ENCODE measurements at places on chromosomes 16 and 17.

DNA sequence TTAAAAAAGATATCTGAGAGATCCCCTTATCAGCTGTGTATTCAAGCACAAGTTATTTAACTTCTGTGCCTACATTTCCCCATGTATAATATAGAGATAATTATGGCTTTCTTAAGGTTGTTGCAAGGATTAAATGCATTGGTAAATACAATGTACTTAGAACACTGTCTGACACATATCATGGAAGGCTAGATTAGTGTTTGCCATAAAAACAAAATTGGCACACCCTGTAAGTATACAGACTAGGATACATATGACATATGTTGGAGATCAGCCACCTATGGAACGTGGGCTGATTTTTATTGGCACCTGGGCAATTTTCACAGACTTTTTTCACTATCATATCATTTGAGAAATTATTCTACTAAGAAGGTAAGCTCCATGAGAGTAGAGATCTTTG is 2.2 kb downstream of the PMFBP1 start:
- DNase-seq: no peak

GRCh38 chr17:47703671-47704070 is 9.7 kb downstream of the TBKBP1 start:
- DNase-seq: no peak

DNA sequence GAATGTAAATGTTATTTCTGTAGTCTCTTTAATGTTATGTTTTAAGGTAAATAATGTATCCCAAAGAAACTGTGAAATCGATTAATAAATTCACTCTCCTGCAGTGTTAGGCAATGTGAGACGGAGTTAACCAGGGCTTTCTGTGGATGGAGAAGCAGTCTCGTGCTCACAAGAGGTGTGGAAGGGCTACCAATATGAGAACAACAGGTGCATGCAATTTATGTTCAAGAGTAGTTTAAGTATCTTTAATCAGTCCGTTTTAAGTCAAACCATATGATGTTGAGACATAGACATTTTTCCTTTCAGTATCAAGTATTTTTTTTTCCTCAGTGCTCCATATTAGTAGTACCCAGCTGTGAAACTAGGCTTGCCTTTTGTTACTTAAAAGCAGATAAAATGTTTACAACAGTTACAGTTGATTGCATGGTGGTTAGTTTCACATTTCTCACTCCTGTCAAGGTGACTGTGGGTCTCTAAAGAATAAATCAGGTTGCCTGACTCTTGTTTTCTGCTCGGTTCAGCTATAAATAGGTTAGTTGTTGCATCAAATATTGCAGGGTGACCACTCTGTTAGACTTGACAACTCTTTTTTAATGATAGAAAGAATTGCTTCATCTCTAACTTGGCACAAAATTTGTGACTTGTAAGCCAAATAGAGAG is 54.4 kb downstream of the COX10 start:
- DNase-seq: no peak

DNA sequence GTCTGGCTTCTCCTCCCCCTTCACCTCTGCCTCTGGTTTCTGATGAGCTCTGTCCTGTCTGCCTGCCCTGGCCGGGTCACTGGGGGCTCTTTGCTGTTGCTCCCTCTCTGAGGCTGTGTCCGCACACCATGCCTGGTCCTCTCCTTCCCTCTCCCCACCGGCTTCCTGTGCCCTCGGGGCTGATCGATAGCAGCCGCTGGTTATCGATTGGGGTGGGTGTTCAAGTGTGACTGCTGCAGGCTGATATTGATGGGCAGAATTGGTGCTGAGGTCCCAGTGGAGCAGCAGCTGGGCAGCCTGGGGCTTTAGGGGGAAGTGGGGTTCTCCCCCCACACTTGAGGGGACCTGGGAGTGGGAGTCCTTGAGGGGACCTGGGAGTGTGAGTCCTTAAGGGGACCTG is 16.4 kb downstream of the MRM1 start:
- no peak for DNase-seq

DNA sequence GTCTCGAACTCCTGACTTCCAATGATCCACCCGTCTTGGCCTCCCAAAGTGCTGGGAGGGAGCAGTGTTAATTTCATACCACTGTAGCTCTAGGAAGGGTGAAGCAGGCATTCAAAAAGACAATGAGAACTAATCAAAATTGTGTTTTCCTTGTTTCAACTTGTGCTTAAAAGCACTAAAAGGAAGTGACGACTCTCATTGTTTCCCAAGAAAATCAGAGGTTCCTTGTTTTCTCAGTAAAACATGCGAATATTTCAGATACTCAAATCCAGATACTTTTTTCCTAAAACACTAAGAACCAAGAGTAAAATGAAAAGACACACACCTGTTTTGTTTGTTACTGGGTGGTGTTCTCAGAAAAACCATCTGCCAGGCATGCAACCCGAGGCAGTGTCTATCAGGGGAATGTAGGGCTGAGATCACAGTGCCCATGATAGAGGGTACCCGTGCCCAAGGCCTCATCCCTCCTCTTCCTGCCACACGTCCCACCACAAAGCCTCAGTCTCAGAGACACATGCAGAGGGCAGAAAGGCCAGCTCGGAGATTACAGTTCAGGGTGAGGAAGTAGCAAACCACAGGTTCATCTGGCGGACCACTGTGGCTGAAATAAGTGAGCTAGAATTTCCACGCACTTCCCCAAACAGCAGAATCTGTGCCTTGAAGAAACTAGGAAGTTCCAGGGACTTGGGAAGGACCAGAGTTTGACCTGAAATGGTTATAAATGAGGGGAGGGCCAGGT is 33.7 kb downstream of the GINS3 start:
- no peak for DNase-seq

DNA sequence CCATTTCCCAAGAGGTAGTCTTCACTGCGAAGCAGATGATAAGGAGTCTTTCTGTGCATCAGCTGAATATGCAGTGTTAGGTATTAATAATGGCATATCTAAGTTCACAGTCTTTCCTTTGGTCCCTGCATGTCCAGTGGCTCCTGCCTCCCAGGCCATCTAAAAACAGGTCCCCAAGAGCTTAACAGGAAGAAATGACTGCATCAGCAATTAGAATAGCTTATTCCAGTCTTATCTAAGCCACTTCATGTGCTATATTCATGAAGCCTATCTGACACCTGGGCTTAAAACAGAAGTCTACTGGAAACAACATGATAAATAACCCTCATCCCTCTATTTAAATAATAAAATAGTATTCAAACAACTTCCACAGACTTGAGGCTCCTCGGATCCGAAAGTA is 346.1 kb upstream of the ERCC4 start:
- no peak for DNase-seq

GRCh38 chr17:4616476-4616875 is 25.0 kb downstream of the ALOX15 start:
- no peak for DNase-seq

GRCh38 chr17:37745801-37746426 is 1.1 kb upstream of the HNF1B start:
- DNase-seq: no peak

GRCh38 chr16:53142823-53143568 is 88.2 kb downstream of the CHD9 start:
- no peak for DNase-seq

- peak; percentile 41 for DNase-seq
These were observed 20.7 kb upstream of the NAGS start for GRCh38 chr17:43983515-43984411.

GRCh38 chr16:12337871-12338655 is 361.5 kb downstream of the SNX29 start:
- no peak for DNase-seq

- DNase-seq: no peak
These were observed 70.6 kb downstream of the TMC6 start for GRCh38 chr17:78058001-78058400.

DNA sequence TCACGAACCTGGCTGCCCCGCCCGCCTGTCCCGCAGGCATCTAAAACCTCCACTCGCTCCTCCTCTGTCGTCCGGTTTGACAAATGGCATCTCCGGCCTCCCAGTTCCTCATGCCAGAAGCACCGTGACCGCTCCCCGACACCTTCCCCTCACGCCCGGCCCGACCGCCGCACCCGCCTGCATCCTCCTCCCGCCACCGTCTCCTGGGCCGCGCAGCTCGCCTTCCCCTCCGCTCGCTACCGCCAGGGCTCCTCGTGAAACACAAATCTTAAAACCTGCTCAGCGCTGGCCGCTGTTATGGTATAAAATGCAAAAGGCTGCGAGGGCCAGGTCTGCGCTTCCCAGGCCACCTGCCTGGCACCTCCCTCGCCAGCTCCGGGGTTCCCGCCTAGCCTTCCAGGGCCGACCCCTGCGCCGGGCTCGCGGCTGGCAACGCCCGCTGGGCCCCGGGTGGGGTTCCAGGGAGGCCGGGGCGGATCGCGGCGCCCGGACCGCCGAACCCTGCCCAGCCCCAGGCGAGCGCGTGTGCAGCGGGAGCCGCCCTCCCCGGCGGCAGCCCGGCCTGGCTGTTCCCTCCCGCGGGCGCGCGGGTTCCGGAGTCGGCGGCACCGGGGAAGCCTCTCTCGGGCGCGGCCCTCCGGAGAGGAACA is 488 bp downstream of the SPSB3 start:
- peak; percentile 61 for DNase-seq

DNA sequence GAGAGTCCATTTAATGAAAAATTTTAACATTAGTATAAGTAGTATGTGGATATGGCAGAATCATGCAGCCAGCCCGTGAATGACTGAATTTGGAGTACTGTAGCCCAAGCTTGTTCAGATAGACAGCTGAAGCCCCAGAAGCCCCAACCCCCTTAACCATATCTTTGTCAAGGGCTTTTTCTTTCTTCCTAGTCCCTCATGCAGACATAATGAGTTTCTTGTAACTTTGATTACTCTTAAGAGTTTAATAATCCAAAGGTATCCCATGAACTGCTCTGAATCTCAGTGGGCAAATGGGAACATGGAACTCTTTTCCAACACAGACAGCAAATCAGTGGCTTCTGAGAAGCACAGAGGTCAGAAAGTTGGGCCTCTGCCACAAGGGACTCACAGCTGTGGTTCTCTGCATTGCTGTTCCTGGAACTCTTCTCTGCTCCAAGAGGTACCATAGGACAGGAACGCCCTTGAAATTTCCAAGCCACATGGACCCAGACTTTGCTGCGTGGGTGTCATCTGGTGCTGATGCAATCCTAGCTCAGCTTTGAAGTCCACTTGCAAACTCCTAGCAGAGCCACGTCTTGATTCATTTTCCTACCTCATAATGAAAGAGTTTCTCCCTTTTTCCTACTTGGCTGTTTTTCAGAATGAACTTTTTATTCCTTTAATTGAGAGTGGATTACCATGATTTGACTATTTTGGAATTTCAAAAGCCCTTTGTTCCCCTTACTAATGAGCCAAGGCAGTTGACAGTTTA is 18.1 kb downstream of the LYRM1 start:
- no peak for DNase-seq

GRCh38 chr16:48574140-48574539 is 35.8 kb downstream of the N4BP1 start:
- no peak for DNase-seq

DNA sequence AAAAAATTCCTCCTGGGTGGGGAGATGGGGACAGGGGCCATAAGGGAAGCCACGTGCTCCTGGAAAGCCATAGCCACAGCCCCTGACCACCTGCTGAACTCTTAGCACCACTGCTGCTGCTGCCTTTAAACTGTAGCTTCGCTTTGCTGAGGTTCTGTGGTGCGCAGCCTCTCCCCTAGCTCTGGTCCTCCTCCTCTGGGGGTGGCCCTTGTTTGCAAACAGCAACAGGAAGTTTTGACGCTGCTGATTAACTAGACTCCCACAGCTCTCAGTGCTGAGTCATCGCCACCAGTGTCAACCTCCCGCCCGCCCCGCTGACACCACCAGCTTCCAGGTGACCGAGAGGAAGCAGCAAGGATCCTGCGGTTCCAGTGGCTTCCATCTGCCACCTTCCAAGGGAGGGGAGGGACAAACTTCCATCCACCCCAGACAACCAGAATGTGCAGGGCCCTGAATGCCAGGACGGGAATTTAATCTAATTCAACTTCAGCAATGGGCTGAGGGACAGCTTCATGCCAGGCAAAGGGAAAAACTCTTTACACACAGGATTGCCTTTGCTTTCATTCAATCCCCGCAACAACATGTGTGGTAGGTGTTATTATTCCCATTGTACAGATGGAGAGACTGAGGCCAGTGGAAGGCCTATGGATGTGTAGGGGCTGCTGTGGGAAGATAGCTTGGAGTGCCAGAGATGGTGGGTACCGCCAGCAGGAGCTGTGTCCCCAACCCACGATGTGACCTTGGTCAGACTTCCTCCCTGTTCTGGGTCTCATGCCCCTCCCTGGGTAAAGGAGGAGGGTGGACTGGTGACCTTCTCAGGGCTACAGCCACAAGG is 8.1 kb upstream of the KIFC3 start:
- DNase-seq: no peak

- no peak for DNase-seq
These were observed 37.9 kb upstream of the SMIM36 start for GRCh38 chr17:55549140-55549539.

DNA sequence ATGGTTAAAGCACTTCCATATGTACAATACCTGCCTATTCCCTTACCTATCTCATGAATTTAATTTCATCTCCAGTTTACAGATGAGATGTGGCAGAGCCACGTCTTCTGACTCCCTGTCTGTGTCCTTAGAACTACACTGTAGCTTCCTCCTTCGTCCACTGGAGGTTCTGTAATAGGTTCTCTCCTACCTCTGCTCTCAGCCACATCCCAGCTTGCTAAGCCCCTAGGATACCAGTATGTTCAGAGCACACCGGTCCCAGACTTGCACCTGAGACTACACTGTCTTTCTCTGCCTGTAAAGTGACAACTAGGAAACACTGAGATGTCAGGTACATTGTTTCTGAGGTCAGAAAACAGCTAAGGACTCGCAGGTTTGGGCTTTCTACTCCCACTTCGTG is 3.8 kb upstream of the RASL10B start:
- no peak for DNase-seq

- no peak for DNase-seq
These were observed 666.6 kb downstream of the CDH11 start for GRCh38 chr16:64455275-64455674.

DNA sequence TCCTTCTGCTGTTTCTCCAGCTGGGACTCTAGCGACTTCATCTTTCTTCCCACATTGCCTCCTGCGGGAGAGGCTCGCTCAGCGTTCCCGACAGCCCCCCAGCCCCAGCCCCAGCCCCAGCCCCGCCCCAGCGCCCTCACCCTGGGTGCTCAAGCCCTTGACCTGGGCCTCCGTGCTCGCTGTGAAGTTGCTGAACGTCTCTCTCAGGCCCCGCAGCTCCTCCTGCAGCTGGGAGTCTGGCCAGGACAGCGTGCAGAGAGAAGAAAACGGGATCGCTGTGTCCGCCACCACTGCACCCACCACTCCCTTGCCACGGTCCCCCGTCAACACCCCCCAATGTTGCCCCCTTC is 2.4 kb downstream of the ASGR1 start:
- peak; percentile 56 for DNase-seq

GRCh38 chr16:67516296-67517154 is 12.1 kb upstream of the RIPOR1 start:
- DNase-seq: no peak
